ENCODE measurements at places on chromosomes 5 and 9.

DNA sequence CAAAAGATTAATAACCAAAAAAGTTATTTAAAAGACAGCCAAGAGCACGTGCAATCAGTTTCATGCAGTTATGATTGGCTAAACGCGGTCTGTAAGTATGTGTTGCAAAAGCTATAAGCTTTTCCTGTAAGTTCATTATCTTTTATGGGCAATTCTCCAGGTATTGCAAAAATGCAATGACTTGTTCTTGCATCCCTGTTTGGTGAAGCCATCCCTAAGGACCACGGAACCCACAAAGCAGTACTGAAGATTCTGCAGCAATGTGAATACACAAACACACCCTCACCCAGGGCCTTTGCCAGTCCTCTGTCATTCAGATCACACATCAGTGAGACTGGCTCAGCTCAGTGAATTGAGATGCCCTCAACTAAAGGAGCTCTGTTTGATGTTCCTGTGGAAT lies 11.4 kb downstream of the GCNT4 start:
- DNase-seq = peak; percentile 27

- DNase-seq = no peak
Measured at GRCh38 chr9:115665519-115665918, 488.1 kb upstream of the PAPPA start.

DNA sequence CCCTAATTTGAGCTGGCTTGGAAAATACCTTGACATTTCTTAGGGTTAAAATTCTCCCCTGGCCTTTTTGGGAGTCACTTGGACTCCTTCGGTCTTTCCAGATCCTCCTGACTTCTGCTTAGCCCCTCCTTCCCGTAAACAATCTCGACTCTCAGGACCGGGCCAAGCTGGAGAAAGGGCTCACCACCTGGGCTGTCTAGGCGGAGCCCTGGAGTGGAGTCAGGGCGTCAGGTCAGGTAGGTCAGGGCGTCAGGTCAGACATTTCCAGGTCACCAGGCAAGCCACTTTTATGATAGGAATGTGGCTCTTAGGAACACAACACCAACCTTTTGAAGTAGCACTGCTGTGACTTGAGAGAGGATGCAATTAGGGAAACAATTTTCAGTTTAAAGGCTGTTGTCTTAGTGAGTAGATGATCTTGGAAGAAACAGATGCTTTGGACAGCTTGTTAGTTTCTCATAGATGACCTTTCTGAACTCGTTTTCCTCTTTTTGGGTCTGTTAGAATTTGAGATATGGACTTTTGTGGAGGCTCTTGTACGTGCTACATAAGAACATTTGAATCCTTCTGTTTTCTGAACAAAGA lies 12.8 kb downstream of the OSTF1 start:
- DNase-seq = no peak

DNA sequence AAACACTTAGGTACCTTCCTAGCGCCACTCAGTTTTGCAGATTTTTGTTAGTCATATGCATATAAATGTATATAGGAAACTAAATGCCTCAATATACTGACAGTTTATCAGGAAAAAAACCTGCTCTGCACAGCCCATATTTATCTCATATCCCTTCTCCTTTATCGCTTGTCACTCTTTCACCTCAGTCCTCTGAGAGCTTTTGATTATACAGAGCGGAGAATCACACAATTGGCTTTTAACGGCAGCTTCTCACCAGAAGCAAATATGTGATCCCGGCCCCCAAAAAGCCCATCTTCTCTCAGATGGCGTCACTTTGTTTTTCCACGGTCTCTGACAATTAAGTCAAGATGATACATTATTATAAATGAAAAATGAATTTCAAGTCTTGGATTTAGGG lies 362.6 kb downstream of the DNAH5 start:
- DNase-seq = no peak

DNA sequence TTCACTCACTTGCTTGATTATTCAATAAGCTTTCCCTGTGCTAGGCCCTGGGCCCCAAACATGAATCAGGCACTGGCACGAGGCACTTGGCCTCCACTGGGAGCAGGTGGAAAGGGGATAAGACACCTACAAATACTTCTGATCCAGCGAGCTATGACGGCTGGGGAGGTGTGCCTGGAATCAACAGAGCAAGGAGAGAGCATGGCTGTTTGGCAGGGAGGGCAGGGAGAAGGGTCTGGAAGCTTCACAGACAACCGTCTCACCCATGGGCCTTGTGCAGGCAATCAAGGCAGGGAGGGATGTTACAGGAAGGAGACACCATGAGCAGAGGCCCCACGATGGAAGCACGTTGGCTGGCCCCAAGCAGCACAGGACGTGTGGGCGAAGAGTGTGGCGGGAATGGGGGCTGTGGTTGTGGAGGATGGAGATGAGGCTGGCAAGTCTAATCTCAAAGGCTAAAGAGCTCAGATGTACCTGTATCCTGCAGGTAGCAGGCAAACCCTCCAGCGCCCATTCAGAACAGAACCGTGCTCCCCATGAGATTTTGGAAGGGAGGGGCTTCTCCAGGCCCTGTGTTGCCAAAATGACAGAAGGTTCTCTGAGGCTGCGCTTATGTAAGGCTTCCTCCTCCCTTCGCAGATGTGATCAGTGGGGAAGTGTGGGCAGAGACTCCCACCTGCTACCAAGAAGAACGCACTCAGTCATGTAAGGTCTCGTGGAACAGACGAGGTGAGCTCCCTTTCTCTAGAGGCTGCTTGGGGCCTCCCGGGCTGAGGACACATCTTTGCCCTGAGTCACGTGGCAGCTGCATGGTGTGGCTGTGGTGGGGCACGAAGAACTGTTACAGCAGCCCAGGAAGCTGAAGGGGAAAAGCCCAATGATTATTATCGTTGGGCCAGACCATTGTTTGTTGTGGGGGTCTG lies 189.7 kb downstream of the DAB2IP start:
- no peak for DNase-seq

DNA sequence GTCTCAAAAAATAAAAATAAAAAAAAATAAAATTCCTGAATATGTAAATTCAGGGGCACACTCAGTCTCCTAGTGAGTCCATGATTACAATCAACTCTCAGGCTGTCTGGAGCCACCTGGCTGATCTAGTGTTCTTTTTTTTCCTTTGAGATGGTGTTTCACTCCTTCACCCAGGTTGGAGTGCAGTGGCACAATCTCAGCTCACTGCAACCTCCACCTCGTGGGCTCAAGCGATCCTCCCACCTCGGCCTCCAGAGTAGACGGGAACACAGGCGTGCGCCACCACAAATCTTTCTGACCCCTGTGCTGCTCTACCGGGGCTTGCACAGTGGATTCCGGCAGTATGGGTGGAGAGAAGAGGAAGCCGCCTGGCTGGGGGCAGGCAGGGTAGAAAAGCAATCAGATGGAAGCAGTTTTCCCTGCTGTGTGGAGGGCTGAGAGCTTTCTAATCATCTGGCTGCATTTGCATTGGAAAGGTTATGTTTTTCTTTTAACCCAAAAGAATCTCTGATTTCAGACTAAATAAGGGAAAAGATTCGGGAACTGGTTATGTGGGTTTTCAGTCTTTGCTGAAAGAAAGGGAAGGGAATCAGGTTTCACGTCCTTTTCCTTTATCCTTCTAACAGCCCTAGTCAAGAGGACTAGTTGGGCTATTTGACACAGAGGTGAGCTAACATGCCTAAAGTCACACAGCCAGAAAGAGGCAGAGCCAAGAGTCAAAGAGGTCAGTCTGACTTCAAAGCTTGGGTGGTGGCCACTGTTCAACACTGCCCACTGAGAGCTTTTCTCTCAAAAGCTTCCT lies 26.3 kb upstream of the CORO2A start:
- no peak for DNase-seq

DNA sequence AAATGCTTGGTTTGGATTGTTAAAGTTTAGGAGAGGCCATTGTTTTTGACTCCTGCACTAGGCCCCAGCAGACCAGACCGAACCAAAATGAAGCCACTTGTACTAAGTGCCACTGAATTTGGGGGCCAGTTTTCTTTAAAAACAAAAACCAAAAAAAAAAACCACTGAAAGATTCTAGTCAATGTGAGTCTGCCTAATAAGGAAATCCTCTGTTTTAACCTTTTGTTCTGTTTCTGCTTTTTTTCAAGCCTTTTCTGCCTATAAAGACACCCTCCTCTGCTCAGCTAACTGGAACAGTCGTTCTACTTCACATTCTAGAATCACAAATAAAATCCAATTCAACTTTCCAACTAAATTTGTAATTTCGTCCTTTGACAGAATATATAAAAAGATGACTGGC lies 64.9 kb downstream of the SERINC5 start:
- DNase-seq = no peak

GRCh38 chr9:101119206-101119819 lies 90.8 kb downstream of the PLPPR1 start:
- DNase-seq = peak; percentile 7

DNA sequence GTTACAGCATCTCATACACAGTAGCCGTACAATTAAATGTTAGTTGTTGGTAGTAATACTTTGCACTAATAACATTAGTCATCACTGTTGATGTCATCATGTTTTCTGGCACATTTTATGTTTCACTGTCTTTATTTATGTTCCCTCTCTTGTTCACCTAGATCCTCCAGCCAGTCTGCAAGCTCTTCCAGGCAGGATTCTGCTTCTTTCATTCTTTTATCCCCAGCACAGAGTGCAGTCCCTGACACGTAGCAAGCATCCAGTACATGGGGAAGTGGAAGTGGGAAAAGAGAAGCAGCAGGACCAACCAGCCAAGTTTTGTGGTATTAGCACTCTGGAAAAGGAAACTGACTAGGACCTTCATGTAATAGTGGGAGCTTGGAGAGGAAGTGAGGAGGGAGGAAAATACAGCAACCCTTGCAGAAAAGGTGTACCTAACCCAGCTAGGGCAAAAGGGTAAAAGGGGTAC lies 89.7 kb upstream of the SLC44A1 start:
- DNase-seq = no peak

- no peak for DNase-seq
Measured at GRCh38 chr5:37492778-37493555, 113.8 kb downstream of the WDR70 start.

DNA sequence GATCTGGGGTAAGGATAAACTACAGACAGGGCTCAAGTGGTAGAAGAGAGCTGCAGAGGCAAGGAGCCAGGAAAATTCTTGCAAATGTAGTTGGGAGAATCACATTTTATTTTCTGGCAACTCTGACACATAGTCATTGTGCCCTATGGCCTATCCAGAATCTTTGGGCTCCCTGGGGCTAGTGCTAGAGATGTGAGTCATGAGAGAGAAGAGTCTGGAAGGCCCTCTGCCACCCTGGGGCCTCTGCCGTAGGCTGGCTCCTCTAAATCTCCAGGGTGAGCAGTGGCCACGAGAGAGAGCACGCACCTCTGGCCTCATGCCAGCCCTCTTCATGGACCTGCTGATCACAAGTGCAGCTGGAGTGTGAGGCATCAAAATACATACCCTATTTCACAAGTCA lies 74.3 kb upstream of the SSBP2 start:
- peak; percentile 74 for DNase-seq

DNA sequence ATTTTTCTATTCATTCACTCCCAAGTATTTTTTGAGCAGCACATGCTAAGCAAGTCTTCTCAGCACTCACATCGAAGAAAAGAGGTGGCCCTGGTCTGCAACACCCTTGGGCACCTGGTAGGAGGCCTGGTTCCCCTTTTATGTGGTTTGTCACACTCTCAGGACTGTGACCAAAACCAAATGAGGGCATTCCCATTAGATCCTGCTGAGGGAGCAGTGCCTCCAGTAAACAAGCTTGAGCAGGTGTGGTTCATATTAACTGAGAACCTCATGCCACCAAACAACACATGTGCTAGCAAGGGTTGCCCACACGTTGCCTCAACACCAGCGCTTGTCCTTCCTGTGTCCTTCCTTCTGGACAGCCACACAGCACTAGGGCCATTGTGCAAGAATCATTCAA lies 26.9 kb upstream of the SYK start:
- DNase-seq = no peak

DNA sequence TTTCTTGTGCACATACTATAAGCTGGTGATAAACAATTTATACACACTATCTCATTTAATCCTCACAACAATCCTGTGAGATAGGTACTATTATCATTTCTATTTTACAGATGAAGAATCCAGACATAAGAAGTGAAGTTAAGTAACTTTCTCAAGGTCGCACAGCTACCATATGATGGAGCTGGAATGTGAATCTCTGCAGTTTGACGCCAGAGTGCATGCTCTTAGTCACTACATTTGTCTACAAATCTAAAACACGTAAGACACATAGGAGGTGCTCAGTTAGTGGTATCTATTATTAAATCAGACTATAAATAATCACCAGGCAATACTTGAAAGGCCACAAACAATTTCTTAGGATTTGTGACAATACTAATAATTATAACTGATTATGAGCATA lies 45.0 kb upstream of the CDKN2B start:
- DNase-seq = no peak

GRCh38 chr9:132857616-132858342 lies 20.3 kb downstream of the AK8 start:
- peak; percentile 32 for DNase-seq

DNA sequence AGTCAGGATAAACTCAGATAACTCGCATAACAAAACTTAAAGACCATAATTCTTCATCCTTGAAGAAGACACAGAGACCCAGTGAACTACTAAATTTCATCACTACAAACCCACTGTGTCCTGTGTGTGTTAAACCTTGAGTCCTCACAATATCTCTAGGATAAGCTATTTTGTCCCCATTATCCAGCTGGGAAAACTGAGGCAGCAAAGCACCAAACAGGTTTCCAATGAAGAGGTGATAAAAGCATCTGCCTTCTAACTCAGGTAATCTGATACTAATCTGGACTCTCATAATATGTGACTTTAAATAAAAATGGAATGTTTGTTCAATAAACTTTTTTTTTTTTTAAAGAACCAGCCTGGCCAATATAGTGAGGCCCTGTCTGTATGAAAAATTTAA lies 62.7 kb upstream of the PPP2CA start:
- DNase-seq = no peak

DNA sequence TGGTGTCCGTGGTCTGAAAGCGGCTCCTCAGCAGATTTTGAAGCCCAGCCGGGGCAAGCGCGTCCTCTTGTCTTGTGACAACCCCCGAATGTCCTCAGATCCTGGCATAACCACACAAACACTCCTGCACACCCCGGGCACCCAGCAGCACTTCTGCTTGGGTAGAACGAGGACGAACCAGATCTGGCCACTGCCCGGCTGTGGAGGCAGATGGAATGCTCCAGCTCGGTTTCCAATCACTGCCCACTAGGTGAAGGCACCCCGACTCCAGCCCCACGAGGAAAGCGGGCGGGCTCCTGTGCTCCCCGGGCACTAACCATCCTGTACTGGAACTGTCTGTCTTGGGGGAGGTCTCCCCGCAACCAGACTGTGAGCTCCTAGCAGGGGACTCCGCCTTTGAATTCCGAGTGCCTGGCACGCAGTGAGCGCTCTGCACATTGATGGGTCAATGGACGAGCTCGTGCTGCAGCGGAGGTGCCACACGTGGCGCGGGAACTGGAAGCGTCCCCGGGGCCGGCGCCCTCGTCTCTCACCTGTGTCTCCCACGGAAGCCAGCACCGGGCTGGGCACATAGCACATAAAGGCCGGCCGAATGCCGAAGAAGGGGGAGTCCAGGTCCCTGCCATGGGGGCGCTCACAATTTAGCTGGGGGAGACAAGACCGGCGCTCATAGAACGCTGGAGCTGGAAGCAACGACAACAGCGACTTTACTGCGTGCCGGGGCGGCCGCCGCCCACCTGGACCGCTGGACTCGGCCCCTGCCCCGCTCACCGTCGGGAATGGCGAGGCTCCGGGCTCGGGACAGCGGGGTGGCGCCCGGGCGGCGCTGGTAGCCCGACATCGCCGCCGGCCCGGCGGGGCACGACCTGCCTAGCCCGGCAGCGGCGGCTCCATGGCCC lies 608 bp downstream of the ENTR1 start:
- peak; percentile 81 for DNase-seq

GRCh38 chr5:27191786-27192510 lies 153.6 kb upstream of the CDH9 start:
- DNase-seq = no peak

Measured in AG08396 (cell line).